ENCODE measurements at places on chromosomes 1 and 21.
A peak's percentile ranks its signal among the peaks of the same experiment; 100 is the strongest.

DNA sequence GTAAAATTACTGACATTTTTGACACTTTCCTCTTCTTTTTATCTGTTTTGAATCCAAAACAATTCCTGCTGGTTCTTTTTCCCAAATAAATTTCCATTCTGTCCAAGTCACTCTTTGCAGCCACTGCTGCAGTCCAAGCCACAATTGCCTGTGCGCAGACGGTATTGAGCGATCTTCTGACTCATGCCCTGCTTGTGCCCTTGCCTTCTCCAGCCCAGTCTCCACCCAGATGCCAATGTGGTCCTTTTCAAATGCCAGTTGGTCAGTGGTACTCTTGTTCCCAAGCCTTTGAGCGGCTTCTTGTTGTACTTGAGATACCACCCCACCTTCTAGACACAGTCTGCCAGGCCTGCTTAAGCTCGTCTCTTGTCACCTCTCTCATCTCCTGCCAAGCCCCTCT is 78.9 kb downstream of the CAMTA1 start:
- DNase-seq = no peak

DNA sequence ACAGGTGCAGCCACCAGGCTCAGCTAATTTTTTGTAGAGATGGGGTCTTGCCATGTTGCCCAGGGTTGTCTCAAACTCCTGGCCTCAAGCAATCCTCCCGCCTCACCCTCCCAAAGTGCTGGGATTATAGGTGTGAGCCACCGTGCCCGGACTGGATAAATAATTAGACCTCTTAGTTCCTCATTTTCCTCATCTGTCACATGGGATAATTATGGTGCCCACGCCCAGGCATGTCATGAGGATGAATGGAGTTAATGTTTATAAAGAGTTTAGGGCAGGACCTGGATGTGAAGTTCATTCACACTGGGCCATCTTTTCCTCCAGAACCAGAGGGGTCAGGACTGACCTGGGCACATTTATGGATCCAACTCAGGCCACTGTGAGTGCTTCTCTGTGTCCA is 23.7 kb downstream of the PADI3 start:
- DNase-seq = no peak

DNA sequence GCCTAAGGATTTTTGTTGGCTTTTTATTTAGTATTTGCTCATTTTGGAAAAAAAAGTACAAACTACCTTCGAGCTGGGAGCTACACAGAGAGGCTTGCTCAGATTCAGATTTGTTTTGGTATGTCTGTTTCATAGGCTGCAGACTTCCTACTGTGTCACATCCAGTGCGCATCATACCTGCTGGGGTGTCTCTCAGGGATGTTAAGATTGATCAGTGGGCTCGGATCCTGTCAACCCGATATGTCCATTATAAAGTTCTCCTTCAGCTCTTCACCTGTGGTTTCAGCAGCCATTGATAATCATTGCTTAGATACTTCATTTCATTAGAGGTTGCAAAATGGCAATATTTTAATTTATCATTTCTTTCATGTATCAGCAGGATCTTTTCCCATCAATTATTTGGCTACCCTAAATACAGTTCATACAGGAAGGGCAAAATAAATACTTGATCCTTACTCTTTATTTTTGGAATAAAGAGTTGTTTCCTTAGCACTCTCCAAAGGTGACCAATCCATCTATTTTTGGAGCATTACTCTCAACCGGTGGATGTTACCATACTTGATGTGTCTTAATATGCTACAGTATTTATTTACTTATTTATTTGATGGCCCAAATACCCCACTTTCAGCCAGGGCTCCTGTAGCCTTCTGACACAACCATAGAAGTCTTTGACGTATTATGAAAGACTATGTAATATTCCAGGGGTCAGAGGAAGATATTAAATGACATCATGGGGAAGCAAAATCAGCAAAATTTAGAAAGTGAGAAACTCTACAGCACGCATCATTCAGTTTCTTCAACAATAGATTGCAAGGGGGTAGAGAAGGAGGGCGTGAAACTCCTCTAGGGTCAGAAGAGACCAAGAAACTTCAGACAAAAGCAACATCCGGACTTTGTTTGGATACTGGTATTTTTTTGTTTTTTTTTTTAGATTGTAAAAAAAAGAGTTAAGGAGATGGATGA is 55.3 kb upstream of the HNRNPU start:
- no peak for DNase-seq

GRCh38 chr21:31235671-31236450 is 108.2 kb downstream of the TIAM1 start:
- no peak for DNase-seq

DNA sequence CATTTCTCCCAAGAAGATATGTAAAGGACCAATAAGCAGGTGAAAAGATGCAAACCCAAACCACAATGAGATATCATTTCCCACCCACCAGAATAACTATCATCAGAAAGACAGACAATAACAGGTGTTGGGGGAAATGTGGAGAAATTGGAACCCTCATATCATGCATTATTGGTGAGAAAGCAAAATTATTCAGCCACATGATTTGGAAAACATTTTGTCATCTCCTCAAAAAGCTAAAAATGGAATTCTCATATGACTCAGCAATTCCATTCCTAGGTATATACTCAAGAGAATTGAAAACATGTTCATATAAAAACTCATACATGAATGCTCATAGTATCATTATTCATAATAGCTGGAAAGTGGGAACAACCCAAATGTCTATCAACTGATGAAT is 25.1 kb upstream of the RNF186 start:
- no peak for DNase-seq

DNA sequence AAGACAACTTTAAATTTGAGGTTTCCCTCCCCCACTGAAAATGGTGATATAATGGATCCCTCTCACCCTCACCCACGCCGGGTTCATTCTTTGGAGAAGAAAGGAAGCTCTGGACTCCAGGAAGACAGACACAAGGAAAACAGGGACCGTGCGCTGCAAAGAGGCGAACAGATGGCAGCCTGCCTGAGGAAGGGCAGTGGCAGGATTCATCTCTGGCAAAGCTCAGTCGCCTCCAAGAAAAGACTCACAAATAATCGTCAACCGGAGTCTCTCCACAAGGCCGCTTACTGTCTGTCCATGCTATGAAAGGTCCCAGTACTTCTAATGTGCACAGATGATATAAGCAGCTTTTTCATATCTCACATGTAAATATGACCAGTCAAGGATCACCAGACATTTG is 110.3 kb downstream of the TIAM1 start:
- DNase-seq = no peak

DNA sequence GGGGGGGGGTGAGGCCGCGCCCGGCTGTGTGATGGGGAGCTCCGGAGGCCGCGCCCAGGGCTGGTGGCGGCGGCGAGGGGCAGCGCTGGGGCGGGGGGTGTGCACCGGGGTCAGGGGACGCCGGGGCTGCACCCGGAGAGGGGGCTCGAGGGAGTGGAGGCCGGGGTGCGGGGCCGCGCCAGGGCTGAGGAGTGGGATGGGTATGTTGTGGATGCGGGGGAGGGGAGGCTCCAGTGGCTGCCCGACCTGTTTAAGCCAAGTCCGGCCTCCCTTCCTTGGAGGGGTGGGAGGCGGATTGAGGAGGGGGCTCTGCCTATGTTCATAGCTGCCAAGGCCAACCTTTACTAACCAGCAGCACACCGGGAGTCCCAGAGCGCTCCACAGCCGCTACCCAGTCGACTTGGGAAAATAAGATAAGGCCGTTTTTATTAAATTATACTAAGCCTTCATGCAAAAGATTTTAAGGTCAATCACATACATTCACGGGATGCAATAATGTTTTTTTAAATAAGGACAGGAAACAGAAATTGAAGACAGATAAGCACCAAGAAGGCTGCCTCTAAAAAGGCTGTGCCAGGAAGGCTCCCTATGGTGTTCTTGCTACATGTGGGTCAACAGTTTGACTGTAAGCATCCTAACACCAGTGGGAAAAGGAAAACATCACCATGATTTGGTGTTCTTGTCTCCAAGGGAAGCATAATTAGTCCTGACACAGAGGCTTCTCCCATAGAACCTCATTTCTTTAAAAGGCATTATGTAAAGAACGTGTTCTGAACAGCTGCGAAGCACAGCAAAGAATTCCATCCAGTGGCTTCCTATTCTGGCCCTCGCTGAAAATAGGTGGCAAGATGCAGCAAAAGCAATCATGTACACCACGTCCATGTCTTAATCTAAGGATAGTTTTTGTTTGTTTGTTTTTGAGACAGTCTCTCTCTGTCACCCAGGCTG is 626 bp upstream of the HLCS start:
- DNase-seq = no peak

DNA sequence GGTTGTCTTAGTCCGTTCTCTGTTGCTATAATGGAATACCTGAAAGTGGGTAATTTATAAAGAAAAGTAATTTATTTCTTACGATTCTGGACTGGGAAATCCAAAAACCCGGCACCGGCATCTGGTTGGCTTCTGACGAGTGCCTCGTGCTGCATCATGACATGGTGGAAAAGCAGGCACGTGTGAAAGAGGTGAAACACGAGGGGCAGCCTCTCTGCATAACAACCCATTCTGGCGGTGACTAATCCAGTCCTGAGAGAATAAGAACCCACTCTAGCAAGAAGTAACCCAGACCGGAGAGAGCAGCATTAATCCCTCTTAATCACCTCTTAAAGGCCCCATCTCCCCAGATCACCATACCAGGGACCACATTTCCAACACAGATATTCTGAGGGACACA is 2.7 kb upstream of the EDEM3 start:
- DNase-seq = no peak

GRCh38 chr1:94068999-94069918 is 51.7 kb downstream of the ABCA4 start:
- no peak for DNase-seq

GRCh38 chr1:116699605-116700004 is 32.1 kb upstream of the IGSF3 start:
- DNase-seq = no peak

DNA sequence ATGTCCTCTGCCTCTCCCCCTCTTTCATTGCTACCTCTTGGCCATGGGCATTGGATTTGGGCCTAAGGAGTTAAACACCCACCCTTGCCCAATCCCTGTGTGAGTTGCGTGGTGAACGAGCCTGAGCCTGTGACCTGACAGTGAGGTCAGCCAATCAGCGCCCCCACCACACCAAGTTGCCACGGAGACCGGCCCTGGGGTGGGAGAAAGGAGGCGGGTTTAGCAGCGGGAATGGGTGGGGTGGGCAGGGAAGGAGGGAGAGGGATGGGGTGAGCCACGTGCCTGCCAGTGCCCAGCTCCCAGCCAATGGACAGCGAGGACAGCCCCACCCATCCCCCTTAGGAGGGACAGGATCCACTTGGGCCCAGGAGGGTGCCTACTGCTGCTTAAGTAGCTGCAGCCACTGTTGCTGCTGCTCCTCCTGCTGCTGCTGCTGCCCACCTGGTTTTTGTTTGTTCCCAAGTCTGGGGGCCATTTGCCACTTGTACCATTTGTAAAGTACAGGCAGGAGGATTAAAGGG is 9.5 kb downstream of the ZBTB7B start:
- DNase-seq = peak; percentile 20

DNA sequence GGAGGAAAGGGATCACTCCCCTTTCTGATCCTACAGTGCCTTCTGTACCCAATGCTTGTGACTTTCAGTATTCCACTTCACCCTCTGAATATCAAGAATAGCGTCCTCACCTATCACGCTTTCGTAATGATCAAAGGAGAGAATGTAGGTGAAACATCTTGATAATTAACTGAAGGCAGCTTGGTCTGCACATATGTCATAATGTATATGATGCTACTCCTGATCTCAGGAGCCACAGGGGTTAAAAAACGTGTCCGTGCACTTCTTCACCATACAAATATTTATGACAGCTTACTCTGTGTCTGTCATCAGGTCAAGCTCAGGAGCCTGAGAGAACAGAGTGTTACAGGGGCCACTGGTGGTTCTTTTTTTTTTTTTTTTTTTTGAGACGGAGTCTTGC is 1.2 kb upstream of the PIK3C2B start:
- DNase-seq = no peak

DNA sequence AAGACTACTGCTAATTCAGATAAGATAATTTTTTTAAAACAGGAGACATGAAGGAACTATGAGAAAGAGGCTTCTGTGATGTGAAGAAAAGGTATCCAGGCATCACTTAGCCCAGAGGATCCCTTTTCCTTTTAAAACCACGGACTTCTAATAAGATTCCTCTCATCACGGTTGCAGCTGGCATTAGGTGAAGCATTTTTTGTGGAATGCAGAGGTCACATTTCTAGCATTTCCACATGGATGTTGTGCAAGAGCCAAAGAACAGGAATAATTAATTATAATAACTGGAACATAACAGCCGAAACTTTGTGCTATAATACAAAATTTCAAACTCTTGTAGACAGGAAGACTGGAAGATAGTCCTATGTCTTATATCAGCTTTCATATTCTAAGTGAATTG is 27.6 kb downstream of the CYP2J2 start:
- DNase-seq = no peak

GRCh38 chr1:37673920-37674319 is 18.4 kb upstream of the CDCA8 start:
- DNase-seq = peak; percentile 8

DNA sequence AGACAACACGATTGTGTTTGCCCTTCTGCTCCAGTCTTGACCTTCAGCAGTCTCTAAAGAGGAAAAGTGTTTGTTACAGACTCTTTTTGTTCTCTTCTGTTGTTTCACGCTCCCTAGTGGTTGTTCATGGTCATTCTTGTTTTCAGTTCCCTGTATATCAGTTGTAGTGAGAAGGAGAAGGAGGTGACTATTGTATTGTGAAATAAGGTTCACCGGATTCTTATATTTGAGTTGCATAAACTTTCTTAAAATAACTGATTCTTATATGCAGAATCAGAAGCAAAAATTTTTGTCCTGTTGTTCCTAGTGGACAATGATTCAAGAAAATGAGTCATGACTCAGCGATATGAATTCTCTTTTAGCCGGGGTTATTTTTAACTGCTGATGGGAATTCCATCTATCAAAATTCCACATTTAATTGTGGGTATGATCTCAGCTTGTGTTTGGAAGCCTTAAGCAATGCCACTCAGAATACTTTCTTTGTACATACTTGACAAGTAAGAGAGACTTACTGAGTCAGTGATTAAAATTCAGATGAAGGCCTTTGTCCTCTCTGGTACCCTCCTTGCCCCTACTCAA is 152.2 kb downstream of the CLEC20A start:
- no peak for DNase-seq

DNA sequence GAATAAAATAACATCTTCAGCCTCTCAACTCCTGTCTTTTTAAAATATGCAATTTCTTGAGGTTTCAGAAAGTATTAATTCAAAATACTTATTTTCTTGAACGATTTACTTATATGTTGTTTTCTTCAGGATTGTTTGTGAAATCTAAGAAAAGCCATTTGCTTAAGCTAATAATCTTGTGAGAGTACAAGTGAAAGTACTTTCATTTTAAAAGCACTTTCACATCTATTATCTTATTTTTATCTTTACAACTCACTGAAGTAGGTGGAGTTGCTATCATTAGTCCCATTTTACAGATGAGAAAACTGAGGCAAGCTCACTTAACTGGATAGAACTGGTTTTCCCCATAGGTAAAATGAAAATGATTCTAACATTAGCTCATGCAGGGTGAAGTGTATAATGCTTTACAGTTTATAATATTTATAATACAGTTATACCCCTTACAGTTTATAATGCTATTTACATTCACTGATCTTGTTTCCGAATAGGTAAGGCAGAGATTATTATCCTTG is 4.7 kb upstream of the PLPP3 start:
- DNase-seq = no peak

GRCh38 chr1:197776351-197777105 is 1.2 kb upstream of the DENND1B start:
- peak; percentile 25 for DNase-seq

GRCh38 chr1:35565742-35566133 is 7.4 kb upstream of the TFAP2E start:
- DNase-seq = no peak

- DNase-seq = no peak
Measured at GRCh38 chr1:26015358-26015757, 6.2 kb upstream of the EXTL1 start.

- no peak for DNase-seq
Measured at GRCh38 chr1:211339631-211340041, 13.0 kb downstream of the TRAF5 start.
